ENCODE measurements at places on chromosomes 3 and 15.

DNA sequence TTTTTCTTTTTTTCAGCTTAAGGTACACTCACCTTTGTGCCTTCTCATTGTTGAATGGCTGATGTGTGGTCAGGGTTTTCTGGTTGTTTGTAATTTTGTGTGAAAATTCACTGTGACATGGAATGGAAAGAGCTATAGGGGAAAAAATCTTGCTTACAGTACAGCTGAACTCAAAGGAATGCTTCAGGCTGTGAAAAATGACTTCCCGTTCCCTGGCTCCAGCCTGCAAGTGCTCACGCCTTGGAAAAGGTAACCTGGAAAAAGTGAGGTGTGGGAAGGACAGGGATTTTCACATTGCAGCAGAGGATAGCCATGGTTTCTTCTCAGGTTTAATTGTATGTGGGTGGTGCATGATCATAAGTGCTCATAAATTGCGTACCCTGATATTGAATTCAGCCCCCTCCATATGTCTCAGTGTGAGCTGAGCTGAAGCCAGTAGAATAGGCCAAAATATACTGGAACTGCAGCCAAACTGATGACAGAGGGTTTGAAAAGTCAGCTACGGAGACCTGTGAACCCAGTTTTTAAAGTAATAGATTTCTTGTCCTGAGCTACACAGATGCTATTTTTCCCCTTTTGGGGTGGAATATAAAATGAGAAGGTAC lies 228.7 kb upstream of the RASGRP1 start:
- DNase-seq: no peak

DNA sequence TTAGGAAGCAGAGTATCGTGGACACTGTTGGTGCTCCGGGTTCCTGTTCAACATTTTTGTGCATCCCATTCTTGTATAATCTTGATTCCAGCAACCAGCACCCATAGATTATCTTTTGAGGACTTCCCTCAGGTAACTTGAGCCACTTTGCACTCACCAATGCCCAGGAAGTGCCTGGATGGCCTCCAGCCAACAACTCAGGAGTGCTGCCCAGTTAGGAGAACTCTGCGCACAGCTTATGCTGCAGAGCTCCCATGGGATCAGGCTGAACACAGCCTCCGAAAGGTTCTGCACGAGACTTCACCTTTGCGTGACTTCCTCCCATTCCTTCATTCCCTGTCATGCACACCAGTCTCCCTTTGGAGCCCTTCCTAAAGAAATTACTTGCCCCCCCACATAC lies 64.3 kb upstream of the LRRN1 start:
- no peak for DNase-seq

- no peak for DNase-seq
Observed at GRCh38 chr3:81521855-81522254, 239.6 kb downstream of the GBE1 start.

GRCh38 chr15:96115642-96116041 lies 214.9 kb upstream of the NR2F2 start:
- DNase-seq: peak; percentile 30

DNA sequence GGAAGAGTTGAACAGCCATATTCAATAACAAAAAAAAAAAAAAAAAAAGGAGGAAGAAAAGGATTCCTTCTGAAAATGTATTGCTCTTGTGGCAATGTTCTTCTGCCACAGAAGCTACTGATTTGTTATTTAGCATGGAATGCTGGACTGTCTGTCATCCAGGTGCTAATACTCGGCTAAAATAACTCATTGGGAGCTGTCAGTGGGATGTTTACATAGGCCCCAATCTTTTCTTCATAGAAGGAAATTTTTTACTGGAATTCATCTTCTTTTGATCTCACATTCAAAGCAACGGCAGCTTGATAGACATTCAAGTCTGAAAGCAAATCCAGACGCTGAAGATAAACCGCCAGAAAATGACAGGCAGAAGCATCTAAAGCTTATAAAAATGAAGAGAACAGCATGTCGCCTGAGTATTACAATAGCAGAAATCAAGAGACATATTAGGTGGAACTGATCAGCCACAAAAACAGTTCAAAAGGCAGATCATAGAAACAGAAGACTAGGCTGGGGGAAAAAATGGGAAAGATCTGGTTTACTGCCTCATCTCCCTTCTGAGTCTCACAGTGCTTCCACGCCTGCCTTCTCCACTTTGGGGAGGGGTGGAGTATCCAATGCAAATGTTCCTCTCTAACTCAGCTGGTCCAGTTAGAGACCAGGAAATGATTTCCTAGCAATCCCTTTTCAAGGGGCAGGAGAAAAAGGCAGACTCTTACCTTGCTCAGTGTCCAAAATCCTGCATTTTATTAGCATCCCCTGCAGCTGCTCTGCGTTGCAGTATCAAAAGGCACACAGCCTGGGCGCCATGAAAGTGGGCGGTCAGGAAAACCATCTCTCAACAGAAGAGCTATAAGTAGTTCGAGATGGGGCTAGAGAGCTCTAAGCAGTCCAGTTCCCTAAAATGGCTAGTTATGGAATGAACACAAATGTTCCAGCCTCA lies 451.9 kb downstream of the FOXP1 start:
- DNase-seq: no peak

DNA sequence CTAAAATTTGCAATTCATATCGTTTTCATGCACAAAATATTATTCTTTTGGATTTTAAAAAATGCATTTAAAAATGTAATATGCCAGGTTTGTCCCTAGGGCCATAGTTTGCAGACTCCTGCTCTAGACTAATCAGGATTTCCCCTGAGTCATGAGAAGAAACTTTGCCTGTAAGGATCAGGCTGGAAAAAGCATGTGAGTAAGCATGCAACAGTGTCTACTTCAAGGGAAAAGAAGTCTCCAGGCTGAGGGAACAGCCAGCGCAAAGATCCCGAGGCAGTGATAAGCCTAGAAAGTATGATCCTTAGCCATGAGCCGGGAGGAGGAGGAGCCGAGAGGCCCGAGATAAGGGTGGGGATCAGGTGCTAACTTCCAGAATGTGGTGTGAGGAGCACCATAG lies 382.8 kb upstream of the CFAP20DC start:
- peak; percentile 85 for DNase-seq

- DNase-seq: peak; percentile 40
Observed at GRCh38 chr3:10116138-10116460, 624 bp downstream of the BRK1 start.

Data from epithelial cell of esophagus (primary cell).